ENCODE measurements at places on chromosomes 11 and 22.
A peak's percentile ranks its signal among the peaks of the same experiment; 100 is the strongest.

GRCh38 chr11:93444617-93445073 is 98.5 kb downstream of the SMCO4 start:
- DNase-seq = no peak

DNA sequence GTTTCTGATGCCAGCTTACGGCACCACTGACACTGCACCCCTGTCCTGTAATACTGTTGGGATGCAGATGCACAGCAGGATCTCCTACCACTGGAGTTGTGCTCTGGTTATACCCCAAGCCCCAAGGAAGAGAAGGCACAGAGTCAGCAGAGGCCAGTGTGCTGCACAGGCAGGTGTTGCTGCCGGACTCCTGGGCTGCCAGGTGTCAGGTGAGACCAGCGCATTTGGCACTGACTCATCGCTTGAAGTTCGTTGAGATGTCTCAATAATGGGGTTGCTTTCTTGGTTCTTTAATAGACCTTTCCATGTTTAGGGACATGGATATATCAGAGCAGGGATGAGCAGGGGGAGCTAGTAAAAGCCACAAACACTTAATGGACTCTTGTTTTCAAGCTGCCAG is 75.7 kb upstream of the TTC12 start:
- no peak for DNase-seq

- DNase-seq = peak; percentile 25
Observed at GRCh38 chr11:48096588-48097525, 116.5 kb downstream of the PTPRJ start.

GRCh38 chr11:94402355-94402754 is 1.1 kb upstream of the GPR83 start:
- no peak for DNase-seq

DNA sequence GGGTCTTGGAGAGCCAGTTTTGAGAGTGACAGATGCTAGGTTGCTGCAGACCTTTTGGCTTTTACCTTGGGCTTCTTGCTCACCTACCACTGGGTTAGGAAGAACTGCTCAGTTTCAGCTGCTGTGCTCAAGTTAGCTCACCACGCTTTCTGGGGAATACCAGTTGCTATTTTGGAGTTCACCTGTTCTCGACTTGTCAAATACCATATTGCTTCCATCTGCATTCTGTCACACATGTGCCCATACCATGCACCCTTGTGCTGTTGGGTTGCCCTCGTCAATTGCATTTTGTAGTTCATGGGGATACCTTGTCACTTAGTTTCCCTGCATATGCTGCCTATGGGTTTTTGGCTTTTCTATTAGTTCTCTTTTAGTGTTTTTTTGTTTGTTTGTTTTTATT is 23.0 kb upstream of the BARX2 start:
- no peak for DNase-seq

GRCh38 chr11:11701070-11701469 is 79.3 kb upstream of the GALNT18 start:
- DNase-seq = no peak

GRCh38 chr11:46674463-46675287 is 25.7 kb downstream of the ARHGAP1 start:
- DNase-seq = no peak

- DNase-seq = no peak
Observed at GRCh38 chr11:77046060-77046501, 11.9 kb downstream of the B3GNT6 start.

DNA sequence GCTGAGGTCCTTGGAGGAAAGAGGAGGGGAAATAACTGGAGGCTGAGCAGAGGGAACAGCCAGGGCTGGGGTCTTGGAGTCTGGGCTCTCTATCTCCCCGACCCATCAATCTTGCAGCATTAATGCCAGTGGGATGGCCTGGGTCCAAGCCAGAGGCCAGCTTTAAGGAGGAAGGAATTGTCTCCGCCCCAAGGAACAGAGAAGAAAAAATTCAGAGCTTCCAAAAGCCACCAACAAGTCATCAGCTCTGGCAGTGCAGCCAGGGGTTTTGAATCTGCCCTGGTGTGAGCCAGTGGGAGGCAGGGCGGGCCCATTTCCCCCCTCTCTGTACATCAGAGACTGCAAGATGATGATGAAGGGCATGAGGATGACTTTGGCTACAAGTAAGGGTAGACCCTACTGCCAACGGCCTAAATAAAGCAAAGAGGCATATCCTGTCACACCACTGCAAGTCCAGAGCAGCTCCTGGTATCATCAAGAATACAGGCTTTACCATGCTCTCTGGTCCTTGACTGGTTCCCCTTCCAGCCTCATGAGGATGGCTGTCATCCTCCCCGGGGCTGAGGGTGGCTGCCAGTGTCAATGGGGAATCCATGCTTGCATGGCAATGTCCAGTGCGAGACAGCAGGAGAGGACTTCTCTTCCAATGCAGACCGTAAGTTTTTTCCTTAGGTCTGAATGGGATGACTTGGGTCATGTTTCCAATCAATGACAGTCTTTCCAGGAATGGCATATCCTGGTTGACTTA is 34.4 kb downstream of the LRRC32 start:
- peak; percentile 22 for DNase-seq
